Transverse colon (tissue), 4 donors: ENCODE measurements at places on chromosomes 12 and 14. TPM values are rescaled to one million over a fixed set of nuclear protein-coding genes. Genes with fewer than 3 reads are reported as not detected.
A peak's percentile ranks its signal among the peaks of the same experiment; 100 is the strongest.

Gene TEX52
- not detected for total RNA-seq

Gene CHGA
- 43.4 TPM for total RNA-seq

Gene TSPAN19
- not detected for total RNA-seq

Gene DGLUCY
- total RNA-seq = 62.1 TPM

GRCh38 chr14:22536853-22537338 lies 52.1 kb downstream of the DAD1 start:
- H3K27ac ChIP-seq = peak overlapping the region; percentile 73
- H3K27me3 ChIP-seq = no peaks in the 10 kb centered on the region
- peaks cover 3% of the 10 kb centered on the region for H3K4me1 ChIP-seq
- H3K36me3 ChIP-seq = no peaks in the 10 kb centered on the region
- DNase-seq = peak; percentile 48
- H3K4me3 ChIP-seq = no peak overlapping the region

DNA sequence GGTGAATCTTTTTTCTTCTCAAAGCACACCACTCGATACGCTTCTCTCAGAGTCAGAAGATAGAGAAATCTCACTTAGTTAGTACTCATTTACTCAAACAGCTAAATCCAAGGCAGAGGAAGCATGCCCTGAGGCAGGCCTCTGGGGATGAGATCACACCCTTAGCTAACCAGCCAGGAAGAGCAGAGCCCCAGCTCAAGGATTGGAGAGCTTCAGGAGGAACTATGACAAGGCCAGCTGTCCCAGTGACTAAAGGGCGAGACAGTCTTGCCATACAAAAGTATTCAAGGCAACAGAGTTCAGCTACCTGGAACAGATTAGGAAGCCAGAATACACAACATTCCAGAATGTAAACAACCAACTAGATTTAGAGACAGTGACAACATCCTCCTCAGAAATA lies 197.7 kb upstream of the CCDC196 start:
- H3K27me3 ChIP-seq = no peaks in the 10 kb centered on the region
- H3K36me3 ChIP-seq = no peaks in the 10 kb centered on the region
- DNase-seq = no peak

DNA sequence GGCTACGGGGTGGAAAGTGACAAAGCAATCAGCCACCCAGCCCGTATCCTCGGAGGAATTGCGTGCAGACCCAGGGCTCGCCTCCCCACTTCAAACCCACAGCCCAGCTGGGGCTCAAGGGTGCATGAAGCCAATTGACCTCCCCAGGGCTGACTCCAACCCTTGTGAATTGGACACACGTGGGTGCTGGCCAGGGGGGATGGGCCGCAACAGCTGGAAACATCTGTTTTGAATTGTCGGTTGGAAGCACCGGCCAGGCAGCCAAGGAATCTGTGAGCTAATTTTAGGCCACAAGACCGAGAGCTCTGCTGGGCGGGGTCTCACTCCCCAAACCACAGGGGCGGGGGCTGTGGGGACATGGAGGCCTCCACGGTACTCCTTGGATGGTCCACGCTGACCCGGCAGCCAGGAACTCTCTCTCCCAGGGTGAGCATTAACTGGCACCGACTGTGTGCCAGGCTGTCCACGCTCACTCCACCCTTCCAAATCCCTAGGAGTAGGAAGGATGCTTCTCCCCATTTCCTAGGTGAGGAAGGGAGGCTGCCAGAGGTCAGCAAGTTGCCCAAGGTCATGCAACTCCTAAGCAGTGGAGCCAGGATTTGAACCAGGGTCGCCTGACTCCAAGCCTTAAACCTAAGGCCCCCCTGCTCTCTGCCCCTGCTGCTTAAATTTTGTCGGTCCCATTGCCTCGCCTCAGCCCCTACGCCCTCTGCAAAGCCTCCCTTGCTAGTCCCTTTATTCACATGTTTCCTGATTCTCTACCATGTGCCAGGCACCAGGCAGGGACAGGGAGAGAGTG lies 11.9 kb upstream of the TMEM119 start:
- no peaks in the 10 kb centered on the region for H3K36me3 ChIP-seq
- peak; percentile 67 for DNase-seq
- H3K4me1 ChIP-seq = no peaks in the 10 kb centered on the region
- H3K4me3 ChIP-seq = no peak overlapping the region
- H3K27ac ChIP-seq = peak overlapping the region; percentile 42

Gene DEPDC4
- not detected for total RNA-seq

- H3K27me3 ChIP-seq = no peaks in the 10 kb centered on the region
- DNase-seq = no peak
- H3K27ac ChIP-seq = no peak overlapping the region
Observed at GRCh38 chr12:94553130-94553519, 93.5 kb upstream of the CEP83 start.

Gene POMT2
- total RNA-seq = 29.1 TPM

GRCh38 chr14:71451501-71451900 lies 480.7 kb upstream of the RGS6 start:
- H3K27ac ChIP-seq = no peak overlapping the region
- H3K27me3 ChIP-seq = no peaks in the 10 kb centered on the region
- no peak for DNase-seq
- H3K4me1 ChIP-seq = no peaks in the 10 kb centered on the region

Gene GARIN6
- total RNA-seq = not detected

- no peak for DNase-seq
- H3K4me3 ChIP-seq = no peak overlapping the region
- H3K4me1 ChIP-seq = peaks cover 73% of the 10 kb centered on the region
Observed at GRCh38 chr14:77103951-77104350, 5.9 kb downstream of the CIPC start.

Gene P2RX2
- total RNA-seq = 2.1 TPM
